ENCODE measurements at places on chromosomes 5 and 9.

DNA sequence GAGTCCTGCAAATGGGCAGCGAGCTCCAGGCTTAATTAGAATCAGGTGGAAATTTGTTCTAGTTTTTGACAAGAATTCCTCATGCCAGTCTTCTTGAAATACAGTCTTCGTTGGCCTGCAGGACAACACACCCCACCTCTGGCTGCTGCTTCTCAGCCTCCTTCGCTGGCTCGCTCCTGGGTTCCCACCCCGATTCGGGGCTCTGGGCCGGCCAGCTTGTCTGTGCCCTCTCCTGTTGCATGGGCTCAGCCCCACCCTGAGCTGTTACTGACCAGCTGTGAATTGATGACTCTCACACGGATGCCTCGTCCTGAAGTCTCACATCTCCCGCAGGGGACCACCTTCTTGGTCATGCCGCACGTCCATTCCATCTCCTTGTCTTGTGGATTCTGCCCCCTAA is 21.0 kb downstream of the PSD2 start:
- DNase-seq, result no peak

GRCh38 chr9:121743441-121744001 is 92.1 kb downstream of the DAB2IP start:
- DNase-seq, result no peak

GRCh38 chr9:74942801-74943200 is 9.9 kb downstream of the C9orf40 start:
- DNase-seq, result no peak

DNA sequence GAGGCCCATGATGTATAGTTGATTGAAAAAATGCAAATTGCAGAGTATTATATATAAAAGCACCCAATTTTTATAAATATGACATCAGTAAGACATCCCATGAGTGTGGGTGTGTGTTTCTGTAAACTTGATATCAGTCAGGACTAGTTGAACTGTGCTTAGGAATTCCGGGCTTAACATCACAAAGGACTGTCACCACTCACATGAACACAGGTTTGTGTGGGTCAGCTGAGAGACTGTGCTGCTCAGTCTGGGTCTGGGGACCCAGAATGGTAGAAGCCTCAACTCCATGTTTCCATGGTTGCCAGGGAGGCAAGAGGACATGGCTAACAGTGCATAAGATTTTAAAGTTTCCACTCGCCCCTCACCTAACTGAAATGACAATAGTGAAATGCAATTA is 120.3 kb downstream of the ADCY2 start:
- no peak for DNase-seq

DNA sequence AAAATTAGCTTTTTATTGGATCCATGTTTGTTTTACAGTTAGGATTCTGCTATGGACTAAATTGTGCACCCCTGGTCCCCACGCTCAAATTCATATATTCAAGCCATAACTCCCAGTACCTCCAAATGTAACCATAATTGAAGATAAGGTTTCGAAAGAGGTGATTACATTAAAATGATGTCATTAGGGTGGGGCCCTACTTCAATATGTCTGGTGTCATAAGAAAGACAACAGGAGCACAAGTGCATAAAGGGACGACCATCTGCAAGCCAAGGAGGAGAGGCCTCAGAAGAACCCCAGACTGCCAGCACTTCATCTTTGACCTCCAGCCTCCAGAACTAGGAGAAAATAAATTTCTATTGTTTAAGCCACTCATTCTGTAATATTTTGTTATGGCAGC is 7.4 kb upstream of the HNRNPA0 start:
- no peak for DNase-seq

- no peak for DNase-seq
These were observed 4.9 kb upstream of the MVB12B start for GRCh38 chr9:126321742-126322141.

DNA sequence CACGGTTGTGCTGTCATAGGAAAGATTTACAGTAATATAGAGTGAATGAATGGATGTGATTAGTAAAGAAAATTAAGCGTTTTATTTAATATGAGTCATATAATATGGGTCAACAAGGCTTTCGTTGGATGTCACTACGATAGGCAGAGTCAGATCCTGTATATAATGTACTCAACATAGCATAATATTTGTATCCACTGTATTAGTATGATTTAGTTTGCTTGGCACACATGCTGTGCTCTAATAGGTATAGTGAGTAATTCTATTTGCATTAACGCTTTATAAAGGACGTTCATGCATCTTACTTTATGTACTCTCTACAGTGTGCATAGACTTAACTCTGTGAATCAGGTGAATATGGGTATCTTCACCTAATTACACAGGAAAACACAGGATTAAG is 35.9 kb upstream of the AGGF1 start:
- no peak for DNase-seq

DNA sequence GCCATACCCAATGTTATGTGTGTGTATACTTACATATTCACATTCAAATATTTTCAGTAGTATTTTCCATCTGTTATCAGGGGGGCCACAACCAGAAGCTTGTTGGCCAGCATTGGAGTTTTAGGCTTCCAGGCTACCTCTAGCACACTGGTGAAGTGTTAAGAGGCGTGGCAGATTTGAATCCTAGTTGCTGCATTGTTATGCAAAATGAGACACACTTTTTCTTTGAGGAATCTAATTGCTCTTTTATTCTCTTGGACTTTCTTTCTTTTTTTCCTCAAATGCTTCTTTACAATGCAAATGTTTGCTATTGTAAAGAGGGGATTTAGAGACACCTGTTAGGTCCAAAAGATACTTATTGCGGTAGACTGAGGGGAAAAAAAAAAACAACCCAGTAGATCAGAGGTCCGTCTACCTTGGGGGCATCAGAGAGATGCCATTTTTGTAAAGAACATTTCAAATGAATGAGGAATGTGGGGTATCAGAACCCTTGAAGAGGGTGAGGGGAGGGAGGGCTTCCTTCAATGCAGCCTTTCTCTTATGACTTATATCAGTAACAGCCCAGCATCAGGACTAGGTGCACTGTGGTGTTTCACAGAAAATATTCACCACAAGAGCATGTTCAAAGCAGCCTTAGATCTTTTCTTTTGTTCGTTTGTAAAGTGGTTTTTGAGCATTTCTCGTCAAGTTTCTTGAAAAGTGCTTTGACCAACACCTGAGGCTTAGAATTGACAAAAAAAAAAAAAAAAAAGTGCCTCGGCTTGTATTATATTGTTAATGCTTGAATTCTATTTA is 3.8 kb downstream of the SMARCA2 start:
- DNase-seq, result no peak

Measured in T-helper 1 cell (primary cell).